ENCODE measurements at places on chromosomes 1 and 21. TPM values are rescaled to one million over a fixed set of nuclear protein-coding genes. Genes with fewer than 3 reads are reported as not detected.

DNA sequence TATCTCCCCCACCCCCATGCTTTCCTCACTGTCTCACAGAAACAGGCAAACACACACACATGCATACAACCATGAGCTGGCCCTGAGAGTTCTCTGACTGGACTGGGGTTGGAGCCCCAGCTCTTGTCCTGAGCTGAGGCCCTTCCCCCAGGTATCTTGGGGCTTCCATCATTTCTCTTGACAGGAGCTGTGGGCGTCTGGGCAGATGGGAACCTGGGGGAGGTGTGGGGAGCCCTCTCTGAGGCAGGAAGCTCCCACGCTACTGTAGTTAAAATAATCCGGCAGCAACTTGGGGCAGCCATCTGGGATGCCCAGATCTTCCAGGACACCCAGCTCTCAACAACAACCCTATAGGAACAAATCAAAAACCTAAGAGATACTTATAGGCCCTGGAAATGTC is 2.7 kb upstream of the KIF21B start:
- H3K4me1 ChIP-seq, result peaks cover 49% of the 10 kb centered on the region
- no peak for DNase-seq
- H3K27me3 ChIP-seq, result no peaks in the 10 kb centered on the region
- peak overlapping the region; percentile 74 for H3K27ac ChIP-seq

DNA sequence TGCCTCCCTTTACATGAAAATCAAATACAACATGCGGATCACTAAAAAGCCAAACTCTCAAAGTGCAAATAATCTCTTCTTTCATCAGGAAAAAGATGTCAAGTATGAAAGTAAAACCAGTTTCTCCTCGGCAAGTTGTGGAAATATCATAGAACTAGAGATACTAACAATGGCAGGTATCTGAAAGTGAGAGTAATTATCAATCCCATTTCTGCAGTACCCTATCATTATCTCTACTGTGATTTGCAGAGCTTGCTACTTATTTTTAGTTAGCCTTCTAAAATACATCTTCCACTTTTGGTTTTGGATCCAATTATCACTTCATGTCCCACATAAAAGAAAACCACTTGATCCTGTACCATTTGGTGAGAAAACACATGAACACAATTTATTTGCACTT is 3.0 kb downstream of the TP53BP2 start:
- H3K4me1 ChIP-seq, result peaks cover 38% of the 10 kb centered on the region
- no peak overlapping the region for H3K27ac ChIP-seq
- no peaks in the 10 kb centered on the region for H3K27me3 ChIP-seq

The PERM1 gene
- not detected for total RNA-seq

DNA sequence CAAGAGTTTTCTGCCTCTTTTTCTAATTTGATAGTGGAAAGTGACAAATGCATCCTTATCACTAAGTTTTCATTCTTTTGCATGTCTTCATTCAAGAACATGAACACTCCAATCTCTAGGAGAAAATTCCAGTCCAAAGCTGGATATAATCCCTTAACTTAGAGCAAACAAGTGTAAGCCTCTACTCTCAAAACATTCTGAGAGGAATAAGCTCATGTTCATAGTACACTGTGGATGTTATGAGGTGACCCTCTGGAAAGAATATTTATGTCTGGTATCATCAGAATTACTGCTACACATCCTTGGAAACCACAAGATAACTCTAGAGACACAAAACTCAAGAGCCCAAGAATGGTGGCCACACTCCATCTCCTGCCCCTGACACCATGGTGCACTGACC is 15.1 kb downstream of the SIPA1L2 start:
- peaks cover 6% of the 10 kb centered on the region for H3K27me3 ChIP-seq
- H3K27ac ChIP-seq, result no peak overlapping the region
- H3K36me3 ChIP-seq, result no peaks in the 10 kb centered on the region
- no peak overlapping the region for H3K4me3 ChIP-seq
- no peak for DNase-seq

The INSRR gene
- 0.68 TPM for total RNA-seq

The CDK11A gene
- 68.3 TPM for total RNA-seq

DNA sequence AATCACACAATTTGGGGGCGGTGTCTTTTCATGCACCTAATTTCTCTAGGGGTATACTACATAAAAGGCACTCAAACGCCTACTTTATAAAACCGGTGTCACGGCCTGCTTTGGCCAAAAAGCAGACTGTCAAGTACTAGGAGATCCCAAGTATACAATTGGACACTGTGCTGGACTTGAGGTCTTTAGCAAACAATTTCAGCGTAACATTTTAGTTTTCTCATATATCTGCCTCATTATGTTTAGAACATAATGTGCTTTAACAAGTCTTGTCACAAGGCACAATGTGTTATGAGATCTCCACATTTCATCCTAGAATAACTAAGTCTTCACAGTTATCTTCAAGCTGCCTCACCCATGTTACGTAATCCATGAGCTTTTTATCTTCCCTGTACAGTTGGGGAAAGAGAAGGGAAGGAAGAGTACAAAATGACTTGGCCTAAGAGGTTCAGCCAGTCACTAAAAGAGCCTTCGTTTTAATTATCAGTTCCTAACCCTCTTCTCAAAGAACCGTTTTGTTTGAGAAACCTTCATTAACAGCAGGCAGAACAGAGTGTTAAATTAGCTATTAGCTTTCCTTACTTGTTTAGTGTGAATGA is 1.7 kb downstream of the SSX2IP start:
- H3K27me3 ChIP-seq, result peaks cover 4% of the 10 kb centered on the region
- peaks cover 3% of the 10 kb centered on the region for H3K36me3 ChIP-seq
- peak; percentile 49 for DNase-seq
- H3K27ac ChIP-seq, result no peak overlapping the region
- H3K4me3 ChIP-seq, result peak overlapping the region; percentile 98
- peaks cover 43% of the 10 kb centered on the region for H3K4me1 ChIP-seq

The CLCNKB gene
- not detected for total RNA-seq

GRCh38 chr1:220755309-220755708 is 7.2 kb downstream of the MTARC2 start:
- peaks cover 15% of the 10 kb centered on the region for H3K27me3 ChIP-seq
- no peak overlapping the region for H3K4me3 ChIP-seq
- H3K36me3 ChIP-seq, result no peaks in the 10 kb centered on the region

DNA sequence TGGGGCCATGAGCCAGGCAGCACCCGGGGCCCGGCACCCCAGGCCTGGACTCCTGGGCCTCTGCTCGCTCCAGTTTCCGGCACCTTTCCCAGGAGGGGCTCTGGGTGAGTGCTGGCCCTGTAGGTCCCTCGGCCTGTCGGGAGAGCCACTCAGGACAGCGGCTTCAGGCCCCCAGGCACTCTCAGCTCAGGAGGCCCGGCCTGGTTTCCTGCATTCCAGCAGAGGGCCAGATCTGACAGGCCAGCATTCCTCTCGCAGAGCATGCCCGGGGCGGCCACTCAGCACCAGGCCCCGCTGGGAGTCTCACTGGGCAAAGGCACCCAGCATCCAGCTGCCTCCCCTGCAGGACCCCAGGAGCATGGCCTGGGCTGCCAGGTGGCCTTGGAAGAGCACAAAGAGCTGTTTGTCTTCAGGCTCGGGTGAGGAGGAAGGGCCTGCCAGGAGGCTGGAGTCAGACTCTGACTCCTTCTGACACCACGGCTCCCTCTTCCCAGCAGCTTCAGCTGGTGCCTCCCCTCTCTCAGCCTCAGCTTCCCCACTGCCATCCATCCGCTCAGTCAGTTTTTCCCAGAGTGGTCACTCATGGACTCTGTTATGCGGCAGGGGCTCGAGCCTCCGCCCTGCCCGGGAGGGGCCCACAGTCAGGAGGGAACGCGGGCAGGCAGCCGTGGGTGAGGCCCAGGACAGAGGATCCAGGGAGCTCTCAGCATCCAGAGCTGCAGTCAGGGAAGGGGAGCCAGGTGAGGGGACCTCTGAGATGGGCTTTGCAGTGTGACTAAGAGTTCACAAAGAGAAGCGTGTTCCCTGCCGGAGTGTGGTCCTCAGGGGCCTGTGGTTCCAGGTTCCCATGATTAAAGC is 51.7 kb downstream of the WNT9A start:
- H3K4me3 ChIP-seq, result no peak overlapping the region
- H3K36me3 ChIP-seq, result no peaks in the 10 kb centered on the region
- H3K27ac ChIP-seq, result no peak overlapping the region
- H3K4me1 ChIP-seq, result no peaks in the 10 kb centered on the region

DNA sequence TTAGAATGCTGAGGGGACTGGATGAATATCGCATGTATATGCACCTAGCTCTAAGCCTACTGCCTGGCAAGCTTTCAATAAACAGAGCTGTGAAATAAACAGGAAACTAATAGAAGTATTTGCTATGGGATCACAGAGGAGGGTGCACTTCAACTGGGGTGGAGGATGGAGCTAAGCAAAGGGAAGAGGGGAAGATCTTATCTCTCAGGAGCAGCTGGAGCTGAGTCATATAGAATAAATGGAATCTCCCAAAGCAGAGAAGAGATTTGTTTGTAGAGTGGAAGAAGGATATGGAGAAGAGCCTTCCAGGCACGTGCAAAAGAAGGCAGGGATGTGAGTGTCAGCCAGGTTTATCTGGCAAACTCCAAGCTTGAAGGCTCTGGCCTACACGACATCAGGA is 17.0 kb upstream of the KCNA10 start:
- peaks cover 8% of the 10 kb centered on the region for H3K27me3 ChIP-seq
- no peak for DNase-seq
- H3K4me3 ChIP-seq, result no peak overlapping the region
- H3K27ac ChIP-seq, result no peak overlapping the region

Data from activated CD4-positive, alpha-beta T cell treated with anti-CD3 and anti-CD28 coated beads, Interleukin-2, amount 10 ng/mL, durations not matched to agents 24 days and 14 days (primary cell).